ENCODE measurements at places on chromosomes 11 and 22. TPM values are rescaled to one million over a fixed set of nuclear protein-coding genes. Genes with fewer than 3 reads are reported as not detected.

DNA sequence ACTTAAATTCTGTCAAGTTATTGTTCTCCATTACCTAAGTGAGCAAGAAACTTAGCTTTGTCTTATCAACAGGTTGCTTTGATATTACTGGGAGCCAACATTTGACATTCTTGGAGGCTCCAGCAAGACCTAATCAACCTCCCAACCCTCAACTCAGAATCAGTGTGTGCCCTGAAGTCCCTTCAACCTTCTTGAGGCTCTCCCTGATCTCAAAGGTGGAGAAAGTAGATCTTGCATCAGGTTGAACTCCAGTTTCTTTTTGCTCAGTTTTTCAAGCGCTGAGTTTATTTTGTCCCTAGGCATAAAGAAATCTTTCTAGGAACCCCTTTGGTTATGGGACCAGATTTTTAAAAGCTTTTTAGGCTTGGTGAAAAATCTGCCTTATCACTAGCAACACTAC lies 1.4 kb downstream of the FAM111A start:
- DNase-seq = no peak

GRCh38 chr11:67646535-67647336 lies 3.8 kb downstream of the ACY3 start:
- no peak for DNase-seq

C11orf52 gene
- 0.53 TPM for total RNA-seq

DNA sequence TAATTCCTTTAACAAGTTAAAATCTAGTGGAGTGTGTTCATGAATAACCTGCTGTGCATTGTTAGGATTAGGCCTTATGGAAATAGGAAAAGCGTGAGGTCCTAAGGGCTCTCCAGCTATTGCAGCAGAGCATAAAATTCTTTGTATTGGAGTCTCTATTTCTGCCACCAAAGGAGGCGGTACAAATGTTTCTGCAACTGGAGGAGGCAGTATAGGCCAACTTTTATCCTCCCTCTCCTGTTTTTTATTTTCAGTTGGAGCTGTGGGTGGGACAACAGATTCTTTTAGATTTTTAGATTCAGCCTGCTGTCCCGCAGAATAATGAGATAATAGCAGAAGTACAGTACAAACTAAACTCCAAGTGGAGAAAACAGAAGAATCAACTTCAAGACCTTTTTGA lies 26.2 kb downstream of the OR10A6 start:
- DNase-seq = peak; percentile 67

- no peak for DNase-seq
These were observed 101.0 kb downstream of the ME3 start for GRCh38 chr11:86571273-86571948.

- no peak for DNase-seq
These were observed 742.4 kb downstream of the NTM start for GRCh38 chr11:132112846-132113245.

OR56A5 gene
- total RNA-seq = not detected

GSTP1 gene
- total RNA-seq = 528 TPM

DNA sequence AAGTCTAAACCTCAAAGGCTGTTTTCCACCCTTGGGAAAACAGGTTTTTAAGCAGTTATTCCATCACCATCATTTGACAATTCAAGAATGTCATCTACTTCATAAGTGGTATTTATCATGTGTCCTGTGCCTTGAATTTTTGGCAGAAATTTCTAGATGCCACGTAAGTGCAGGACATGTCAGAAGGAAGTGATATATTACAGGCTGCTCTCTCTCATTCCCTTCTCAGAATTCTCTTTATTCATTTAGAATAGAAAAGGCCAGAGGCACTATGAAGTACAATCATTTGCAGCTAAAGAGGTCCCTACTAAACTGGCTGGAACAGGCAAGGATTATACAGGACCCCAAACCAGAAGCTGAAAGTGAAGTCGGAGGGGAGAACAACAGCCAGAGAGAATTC lies 11.9 kb downstream of the RBFOX2 start:
- DNase-seq = no peak

DNA sequence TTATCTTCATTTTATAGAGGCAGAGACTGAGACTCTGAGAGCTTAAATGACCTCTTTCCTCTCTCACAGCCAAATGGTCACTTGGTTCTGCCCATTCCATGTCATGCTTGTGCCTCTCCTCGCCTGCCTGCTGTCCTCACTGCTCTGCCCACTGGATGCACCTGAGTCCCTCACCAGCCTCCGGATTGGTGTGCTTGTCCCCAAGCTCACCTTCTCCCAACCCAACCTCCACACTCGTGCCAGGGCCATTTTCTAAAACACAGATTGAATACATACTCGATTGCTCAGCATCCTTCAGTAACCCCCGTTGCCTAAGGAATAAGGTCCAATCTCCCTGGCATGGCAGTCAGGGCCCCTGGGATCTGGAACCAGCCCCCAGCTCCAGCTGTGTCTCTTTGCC lies 28.4 kb upstream of the NECTIN1 start:
- no peak for DNase-seq

- peak; percentile 87 for DNase-seq
These were observed at the start of gene CD44 for GRCh38 chr11:35138943-35139721. Gene CD44, plus strand, starts transcription at chr11:35139171. Its CDS starts 133 bp downstream, at chr11:35139304.

GPR83 gene
- not detected for total RNA-seq

- DNase-seq = no peak
These were observed 53.8 kb downstream of the ATG16L2 start for GRCh38 chr11:72867970-72868369.

LRRC56 gene
- 0.54 TPM for total RNA-seq

DNA sequence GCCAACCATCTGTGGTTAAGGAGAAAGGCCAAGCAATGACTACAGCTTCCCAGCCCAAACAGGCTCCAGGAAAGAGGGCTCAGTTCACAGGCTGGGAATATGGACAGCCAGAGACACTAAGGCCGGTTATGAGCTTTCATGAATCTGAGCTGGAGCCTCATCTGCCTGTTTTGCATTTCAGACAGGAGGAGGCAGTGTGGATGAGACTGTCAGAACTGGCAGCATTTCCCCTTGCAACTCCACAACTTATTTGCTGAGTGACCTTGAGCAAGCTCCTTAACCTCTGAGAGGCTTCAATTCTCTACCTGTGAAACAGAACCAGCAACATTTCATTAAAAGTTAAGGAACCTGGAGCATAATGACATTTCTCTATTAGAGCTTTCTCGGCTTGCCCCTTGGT lies 264.0 kb downstream of the ETS1 start:
- DNase-seq = peak; percentile 49

DNA sequence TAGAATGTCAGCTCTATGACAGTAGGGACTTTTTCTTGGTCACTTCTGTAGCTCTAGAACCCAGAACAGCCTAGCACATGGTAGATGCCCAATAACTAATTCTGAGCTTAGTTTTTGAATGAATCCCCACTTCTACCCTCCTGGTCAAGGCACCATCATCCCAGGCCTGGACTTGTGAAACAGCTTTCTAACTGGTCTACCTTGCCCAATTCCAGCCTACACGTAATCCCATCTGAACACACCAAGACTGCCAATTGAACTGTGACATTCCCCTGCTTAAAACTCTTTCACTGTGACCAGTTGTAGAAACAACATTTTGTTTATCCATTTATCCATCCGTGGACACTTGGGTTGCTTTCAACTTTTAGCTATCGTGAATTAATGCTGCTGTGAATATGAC lies 6.1 kb upstream of the FOLR3 start:
- DNase-seq = no peak

DKK3 gene
- 719 TPM for total RNA-seq

LAYN gene
- total RNA-seq = 111 TPM
